Bone marrow (tissue), 2 donors: ENCODE measurements at places on chromosomes 5 and 9.

- no peak for DNase-seq
Measured at GRCh38 chr9:29289365-29289764, 1716.1 kb upstream of the C9orf72 start.

DNA sequence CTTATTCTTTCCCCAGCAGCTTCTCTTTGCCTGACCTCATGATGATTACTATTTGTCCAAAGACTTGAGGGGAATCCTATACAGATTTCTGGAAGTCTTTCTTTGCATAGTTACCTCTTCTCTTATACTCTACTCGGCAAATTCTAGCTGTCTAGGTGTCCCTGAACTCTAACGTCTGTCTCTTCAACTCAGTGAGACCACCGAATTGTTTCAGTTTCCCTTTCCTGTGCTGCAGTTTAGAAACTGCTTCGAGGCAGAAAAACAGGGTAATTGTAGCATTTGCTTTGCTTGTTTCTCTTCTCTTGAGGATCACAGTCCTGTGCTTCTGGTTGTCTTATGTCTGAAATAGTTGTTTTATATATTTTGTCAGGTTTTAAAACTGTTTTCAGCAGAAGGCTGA lies 14.8 kb downstream of the LVRN start:
- DNase-seq, result no peak

GRCh38 chr5:177449140-177450061 lies 2.8 kb downstream of the PRR7 start:
- no peak for DNase-seq

GRCh38 chr5:68134669-68135313 lies 80.8 kb upstream of the PIK3R1 start:
- DNase-seq, result no peak

- DNase-seq, result no peak
Measured at GRCh38 chr5:137497396-137498290, 1.5 kb downstream of the SPOCK1 start.
